ENCODE measurements at places on chromosomes 4 and X.

GRCh38 chrX:44189116-44189515 lies 154.4 kb downstream of the EFHC2 start:
- no peak for DNase-seq

- no peak for DNase-seq
Observed at GRCh38 chr4:78688366-78688765, 87.8 kb upstream of the BMP2K start.

- peak; percentile 80 for DNase-seq
Observed at GRCh38 chr4:174283507-174284471, at the start of the genes CEP44 and FBXO8. Gene CEP44 (plus strand): TSS chr4:174283911. CDS start chr4:174299122, 15,211 bp downstream. Gene FBXO8 (minus strand): TSS chr4:174283667. CDS start chr4:174263092, 20,575 bp downstream.

- no peak for DNase-seq
Observed at GRCh38 chrX:101232316-101232715, 12.7 kb downstream of the DRP2 start.

DNA sequence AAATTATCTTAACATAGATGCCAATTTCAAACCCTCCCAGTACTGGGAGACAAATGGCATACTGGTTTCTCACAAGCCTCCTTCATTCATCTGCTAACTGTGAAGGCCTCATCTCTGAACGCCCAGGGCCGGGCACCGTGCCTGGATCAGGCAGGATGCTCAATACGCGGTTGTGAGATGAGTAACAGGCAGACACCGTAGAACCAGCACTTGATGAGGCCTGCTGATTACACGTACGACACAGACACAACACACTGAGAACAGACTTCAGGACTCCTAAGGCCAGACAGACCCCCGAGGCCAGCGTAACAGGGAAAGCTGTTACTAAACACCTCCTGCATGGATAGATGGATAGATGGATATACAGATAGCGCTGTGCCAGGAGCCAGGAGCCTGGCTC lies 154.6 kb downstream of the AFAP1 start:
- DNase-seq, result no peak

- no peak for DNase-seq
Observed at GRCh38 chr4:150140774-150141400, 62.6 kb downstream of the DCLK2 start.

DNA sequence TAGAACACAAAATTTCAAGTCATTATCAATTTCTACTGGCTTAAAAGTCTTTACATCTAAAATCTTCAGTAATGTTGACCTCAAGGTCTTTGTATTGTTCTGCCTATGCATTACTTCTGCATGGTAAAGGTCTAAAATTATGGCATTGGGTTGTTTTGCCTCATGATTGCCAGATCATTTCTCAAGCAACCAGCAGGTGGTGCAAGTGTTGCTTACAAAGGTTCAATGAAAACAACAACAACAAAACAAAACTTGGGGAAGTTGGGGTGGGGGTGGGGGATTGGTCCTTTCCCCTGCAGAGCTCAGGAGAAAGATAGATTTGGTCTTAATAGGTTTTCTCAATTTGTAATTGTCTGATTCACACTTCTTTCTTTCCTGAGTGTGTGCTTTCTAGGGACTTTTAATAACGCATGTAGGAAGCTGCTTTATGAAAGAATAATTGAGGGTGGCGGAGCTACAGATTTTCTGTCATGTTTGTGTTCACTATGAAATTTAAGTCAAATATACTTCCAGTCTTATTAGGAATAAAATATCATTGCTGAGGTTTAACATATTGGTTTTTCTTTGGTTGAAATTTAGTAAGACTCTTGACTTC lies 145.1 kb downstream of the COL4A5 start:
- peak; percentile 4 for DNase-seq

GRCh38 chr4:66606908-66607307 lies 936.6 kb upstream of the EPHA5 start:
- DNase-seq, result no peak

DNA sequence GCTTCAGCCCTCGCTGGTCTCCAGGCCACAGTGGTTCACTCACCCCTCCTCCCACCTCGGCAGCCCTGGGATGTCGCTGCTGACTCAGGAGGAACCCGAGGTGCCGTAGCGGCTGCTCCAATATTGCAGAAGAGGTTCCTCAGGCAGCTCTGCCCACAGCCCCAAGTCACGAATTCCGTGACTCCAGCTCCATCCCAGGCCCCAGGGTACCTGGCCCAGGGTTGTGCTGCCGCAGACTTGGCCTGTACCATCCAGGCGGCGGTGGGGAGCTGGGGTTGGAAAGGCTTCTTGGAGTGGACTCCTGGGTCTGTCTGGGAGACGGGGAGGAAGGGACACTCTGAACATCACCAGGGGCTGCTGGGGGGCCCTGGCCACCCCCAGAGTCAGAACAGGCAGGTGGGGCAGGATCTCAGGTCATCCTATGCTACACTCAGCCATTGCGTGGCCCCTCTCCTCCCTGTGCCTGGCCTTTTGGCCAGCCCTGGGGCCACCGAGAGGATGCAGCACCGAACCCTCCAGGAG lies 728 bp upstream of the HGFAC start:
- no peak for DNase-seq

- DNase-seq, result no peak
Observed at GRCh38 chrX:129599499-129599898, 55.3 kb downstream of the APLN start.

- DNase-seq, result no peak
Observed at GRCh38 chrX:133685822-133686221, 270.5 kb upstream of the GPC4 start.

DNA sequence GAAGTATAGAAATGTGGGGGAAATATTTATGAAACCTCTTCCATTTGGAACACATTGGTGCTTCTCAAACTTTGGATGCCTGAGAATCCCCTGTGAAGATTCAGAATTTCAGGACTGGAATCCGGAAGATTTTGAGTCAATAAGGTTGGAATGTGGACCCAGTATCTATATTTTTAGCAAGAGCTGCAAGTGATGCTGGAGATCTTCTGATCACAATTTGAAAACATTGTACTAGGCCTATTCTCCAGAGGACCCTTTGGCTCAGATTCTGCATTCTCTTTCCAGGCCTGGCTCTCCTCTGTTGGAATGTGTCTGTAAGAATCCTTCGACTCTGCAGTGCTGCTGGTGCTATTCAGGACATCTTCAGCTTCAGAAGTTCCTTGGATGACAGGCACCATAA lies 2.4 kb upstream of the PKD2 start:
- DNase-seq, result no peak

GRCh38 chr4:140807491-140808252 lies 51.5 kb upstream of the TBC1D9 start:
- peak; percentile 10 for DNase-seq

- DNase-seq, result no peak
Observed at GRCh38 chr4:7697821-7698220, 241.8 kb downstream of the AFAP1 start.

DNA sequence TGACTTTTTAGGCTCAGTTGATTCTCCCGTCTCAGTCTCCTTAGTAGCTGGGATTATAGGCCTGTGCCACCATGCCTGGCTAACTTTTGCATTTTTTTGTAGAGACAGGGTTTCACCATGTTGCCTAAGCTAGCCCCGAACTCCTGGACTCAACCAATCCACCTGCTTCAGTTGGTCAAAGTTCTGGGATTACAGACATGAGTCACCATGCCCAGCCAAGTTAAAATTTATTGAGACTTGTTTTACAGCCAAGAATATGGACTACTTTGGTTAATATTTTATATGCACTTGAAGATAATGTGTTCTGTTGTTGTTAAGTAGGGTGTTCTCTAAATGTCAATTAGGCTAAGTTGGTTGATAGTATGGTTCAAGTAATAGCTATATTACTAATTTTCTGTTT lies 58.7 kb downstream of the CYTL1 start:
- DNase-seq, result no peak

- DNase-seq, result no peak
Observed at GRCh38 chr4:8201321-8201781, 2.3 kb downstream of the SH3TC1 start.

DNA sequence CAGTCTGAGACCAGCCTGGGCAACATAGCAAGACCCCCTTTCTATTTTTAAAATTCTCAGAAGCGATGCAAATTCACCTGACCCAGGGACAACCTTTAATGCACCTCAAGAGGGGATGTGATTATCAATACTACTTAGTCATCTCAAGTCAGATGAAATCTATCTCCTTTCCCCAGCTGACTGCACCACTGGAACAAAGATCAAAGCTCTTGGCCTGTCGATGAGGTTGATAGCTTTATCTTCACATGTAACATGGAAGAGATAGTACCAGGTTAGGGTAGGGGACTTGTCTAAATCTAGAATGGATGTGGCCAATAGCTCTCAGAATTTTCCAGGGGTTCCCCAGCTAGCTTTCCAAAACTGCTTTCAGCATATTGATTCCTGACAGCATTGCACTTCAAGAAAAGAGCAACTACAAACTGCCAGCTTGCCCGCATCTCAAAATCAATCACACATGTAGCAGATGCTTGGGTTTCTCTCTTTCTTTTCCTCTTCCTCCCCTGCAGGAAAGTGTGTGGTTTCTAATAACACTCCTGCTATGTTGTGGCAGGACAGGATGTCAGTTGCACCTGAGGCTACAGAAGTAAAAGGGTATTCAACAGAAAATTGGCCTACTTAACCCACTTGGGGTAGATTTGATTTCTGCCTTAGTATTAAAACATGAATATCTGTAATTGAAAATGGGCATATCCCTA lies 12.2 kb upstream of the TMEM164 start:
- DNase-seq, result no peak

GRCh38 chrX:123436512-123437136 lies 252.5 kb downstream of the GRIA3 start:
- peak; percentile 5 for DNase-seq

GRCh38 chr4:73068491-73069337 lies 802 bp downstream of the COX18 start:
- peak; percentile 14 for DNase-seq

- no peak for DNase-seq
Observed at GRCh38 chr4:80918004-80918403, 112.5 kb upstream of the BMP3 start.

- no peak for DNase-seq
Observed at GRCh38 chr4:68803013-68803412, 12.8 kb upstream of the UGT2B10 start.

GRCh38 chrX:154132366-154132765 lies 11.7 kb upstream of the OPN1LW start:
- no peak for DNase-seq

GRCh38 chrX:129540722-129541184 lies 694 bp downstream of the OCRL start:
- peak; percentile 38 for DNase-seq

DNA sequence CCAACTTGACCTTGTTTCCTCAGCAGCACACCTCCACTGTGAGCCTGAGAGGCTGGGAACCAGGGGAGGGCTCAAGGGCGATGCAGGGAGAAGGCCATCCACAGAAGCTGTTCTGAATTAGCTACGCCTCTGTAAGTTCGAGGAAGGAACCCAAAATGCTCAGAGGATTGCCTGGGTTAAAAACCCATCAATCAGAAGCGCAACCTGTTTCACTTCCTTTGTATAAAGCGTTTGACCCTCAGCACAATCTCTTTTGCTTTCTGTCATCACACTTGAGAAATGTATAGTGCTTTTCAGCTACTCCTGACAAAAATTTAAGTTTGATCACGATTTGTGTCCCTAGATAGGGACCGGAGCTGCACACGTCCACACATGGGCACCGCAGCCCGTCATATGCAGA lies 48.0 kb upstream of the MAP3K15 start:
- DNase-seq, result no peak

GRCh38 chr4:105933083-105933482 lies 37.8 kb downstream of the NPNT start:
- DNase-seq, result no peak

DNA sequence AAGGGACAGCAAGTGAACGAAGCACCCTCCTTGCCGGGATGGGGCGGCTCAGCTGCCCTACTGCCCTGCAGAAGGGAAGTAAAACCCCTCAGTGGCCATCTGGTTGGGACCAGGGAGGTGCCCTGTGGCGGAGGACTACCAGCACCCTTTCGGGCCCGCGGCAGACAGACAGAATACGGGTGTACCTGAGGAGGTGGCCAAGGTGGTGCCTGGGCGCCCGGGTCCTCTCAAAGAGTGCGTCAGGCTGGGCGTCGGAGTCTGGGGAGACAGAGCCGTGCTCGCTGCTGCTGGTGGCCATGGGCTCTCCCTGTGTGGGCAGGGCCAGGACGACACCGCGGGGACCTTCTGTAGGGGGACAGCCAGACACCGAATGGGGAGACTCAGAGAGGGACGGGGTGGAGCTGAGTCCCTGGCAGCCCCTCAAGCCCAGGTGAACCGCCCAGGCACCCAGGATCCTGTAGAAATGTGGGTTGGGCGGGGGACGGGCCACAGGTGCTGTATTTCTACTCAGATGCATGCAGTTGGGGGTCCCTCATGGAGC lies 29.7 kb downstream of the PDHA1 start:
- DNase-seq, result no peak

DNA sequence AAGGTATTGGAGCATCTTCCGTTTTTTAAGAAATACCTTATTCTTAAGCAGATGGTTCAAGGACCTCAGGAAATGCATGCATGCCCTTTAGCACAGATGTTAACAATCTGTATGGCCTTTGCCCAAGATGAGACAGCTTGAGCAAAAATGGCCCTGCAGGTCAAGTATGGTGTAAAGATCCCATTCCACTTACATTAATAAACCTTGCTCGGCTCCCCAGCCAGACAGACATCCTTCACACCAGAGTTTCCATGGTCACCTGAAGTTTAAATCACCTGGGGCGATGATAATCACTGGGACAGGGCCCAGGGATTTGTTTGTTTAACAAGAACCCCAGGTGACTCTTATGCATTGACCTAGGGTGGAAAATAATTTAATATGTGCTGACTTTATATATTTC lies 287.0 kb upstream of the NOCT start:
- DNase-seq, result no peak

DNA sequence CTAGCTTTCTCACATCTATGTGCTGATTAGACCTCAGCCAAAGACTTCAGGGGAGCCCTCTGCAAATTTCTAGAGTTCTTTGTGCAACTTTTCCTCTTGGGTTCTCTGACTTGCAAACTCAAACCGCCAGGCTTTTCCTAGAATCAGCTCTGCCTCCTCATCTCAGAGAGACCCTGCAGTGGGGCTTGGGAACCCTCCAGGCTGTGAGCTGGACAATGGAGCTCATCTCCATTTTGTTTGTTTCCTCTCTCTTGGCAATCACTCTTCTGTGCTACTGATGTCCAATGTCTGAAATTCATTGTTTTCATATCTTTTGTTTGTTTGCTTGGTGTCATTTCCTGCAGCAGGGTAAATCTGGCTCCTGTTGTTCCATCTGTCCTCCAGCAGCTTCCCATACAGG lies 33.0 kb downstream of the GYPB start:
- DNase-seq, result no peak

- no peak for DNase-seq
Observed at GRCh38 chrX:65273152-65273551, 261.4 kb downstream of the LAS1L start.

GRCh38 chrX:132778917-132779316 lies 179.5 kb downstream of the HS6ST2 start:
- DNase-seq, result no peak

GRCh38 chr4:151628001-151628608 lies 132.7 kb downstream of the GATB start:
- no peak for DNase-seq

DNA sequence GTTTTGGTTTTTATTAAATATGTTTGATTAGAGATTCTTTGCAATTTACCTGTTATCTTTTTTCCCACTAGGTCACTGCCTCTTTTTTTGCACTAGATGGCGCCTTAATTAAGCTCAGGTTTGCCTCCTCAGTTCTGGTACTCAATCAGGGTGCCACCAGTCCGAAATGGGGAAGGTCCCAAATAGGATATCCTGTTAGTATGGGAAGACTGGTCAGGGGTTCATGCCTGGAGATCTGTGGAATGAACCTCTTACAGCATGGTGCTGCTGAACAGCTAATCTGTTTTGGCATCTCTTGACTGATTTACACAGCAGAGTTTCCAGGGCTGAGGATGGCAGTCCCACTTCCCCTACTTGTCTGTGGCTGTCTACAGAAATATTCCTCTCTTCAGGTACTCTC lies 24.2 kb upstream of the VSIG1 start:
- DNase-seq, result no peak

GRCh38 chrX:12974305-12974795 lies 560 bp upstream of the TMSB4X start:
- DNase-seq, result peak; percentile 85

Measured in hepatocyte (in vitro differentiated cells).